Muscle of back (tissue), 13 donors: ENCODE measurements at places on chromosomes 7 and 10. TPM values are rescaled to one million over a fixed set of nuclear protein-coding genes. Genes with fewer than 3 reads are reported as not detected.
A peak's percentile ranks its signal among the peaks of the same experiment; 100 is the strongest.

DNA sequence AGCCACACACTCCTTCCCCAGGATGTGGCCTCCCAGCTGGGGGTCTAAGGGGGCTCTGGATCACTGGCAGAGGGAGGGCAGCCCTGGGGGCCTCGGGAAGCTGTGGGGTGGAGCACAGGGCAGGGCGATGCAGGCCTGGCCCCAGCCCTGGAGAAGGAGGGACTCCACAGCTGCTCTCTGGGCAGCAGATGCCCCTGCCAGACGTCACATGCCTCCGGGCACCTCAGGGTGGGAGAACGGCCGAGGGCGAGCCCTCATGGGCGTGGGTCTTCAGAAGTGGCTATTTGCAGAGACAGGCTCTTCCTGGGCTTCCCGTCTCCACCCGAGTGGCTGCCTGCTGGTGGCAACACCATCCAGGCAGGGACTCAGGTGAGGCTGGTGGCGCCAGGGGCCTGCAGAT is 16.0 kb upstream of the ADGRA1 start:
- DNase-seq, result no peak

The C7orf25 gene
- polyA plus RNA-seq, result 1.5 TPM

DNA sequence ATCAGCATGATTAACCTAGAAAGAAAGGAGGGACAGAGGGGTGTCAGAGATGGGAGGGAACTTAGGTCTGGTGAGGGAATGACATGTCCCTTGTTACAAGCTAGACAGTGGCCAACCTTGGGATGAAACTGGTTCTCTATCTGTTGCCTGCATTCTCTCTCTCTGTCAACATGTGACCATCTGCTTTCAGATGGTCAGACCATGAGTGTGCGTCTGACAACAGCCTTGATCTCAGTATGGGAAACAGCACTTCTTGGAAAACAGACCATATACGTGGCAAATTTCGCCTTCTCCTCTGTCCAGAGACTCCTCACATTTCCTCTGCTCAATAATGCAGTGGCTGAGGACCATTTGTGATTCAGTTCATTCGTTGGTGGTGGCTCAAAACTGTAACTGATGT is 845.9 kb downstream of the TYW1 start:
- DNase-seq, result no peak

The TWNK gene
- 9.8 TPM for polyA plus RNA-seq

DNA sequence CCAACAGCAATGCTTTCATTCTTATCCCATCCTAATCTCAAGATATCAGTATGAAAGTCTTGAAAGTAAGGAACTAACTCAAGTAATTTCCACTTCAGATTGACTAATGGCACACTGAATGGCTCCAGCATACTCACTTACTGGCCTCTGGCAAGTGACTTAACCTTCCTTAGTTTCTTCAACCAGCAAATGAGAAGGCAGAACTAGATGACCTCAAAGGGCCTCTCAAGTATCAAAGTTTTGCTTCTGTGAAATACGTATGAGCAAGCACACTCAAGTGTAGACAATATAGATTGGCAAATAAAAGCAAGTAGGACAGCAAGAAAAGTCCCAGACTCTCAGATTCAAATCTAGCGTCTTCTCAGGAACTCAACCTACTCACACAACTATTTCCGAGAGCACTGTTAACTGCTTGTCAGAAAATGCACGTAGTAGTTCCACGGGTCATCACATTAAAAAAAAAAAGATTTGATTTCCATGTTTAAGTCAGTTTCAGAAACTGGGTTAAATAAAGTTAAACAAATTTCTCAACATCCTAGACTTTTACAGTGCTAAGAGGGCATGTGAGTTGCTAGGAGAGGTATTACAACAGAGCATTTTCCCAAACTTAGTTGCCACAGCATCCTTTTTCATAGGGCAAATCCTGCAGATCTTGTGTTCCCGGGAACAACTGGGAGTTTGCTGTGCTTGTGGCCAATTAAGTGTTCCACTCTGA is 276.9 kb upstream of the KLF14 start:
- DNase-seq, result no peak

DNA sequence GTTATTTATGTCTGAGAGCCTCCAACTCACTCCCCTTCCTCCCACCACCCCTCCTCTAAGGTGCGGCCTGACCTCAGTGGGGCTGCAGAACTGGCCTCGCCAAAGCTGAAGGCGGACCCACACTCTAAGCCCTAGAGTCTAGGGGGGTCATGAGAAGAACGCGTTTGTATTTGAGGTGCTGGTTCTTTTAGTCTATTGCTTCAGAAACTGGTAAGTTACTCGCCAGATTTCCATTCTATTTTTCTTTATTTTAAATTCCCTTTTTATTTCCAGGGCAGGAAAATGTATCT is 357.5 kb downstream of the DNAJB6 start:
- no peak for DNase-seq

DNA sequence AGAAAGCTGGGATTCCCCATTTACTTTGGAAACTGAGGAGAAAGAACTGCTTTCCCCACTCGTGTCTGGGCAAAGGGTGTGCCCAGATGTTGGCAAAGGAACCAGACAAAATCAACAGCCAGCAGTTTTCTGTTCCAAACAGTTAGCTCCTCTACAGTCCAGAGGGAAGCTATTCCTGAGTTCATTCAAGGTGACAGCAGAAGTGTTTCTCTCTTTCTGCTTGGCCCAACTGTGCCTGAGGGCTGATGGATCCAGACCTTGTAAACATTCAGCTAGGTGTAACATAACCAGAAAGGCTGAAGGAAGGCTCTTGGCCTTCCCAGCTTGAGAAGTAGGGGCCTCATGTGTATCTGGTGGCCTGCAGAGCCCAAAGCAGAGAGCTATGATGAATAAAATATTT is 7.0 kb upstream of the ALDH18A1 start:
- DNase-seq, result no peak

GRCh38 chr10:86632009-86632800 is 22.1 kb upstream of the OPN4 start:
- peak; percentile 64 for DNase-seq

GRCh38 chr7:16891338-16891737 is 9.6 kb upstream of the AGR3 start:
- peak; percentile 53 for DNase-seq

DNA sequence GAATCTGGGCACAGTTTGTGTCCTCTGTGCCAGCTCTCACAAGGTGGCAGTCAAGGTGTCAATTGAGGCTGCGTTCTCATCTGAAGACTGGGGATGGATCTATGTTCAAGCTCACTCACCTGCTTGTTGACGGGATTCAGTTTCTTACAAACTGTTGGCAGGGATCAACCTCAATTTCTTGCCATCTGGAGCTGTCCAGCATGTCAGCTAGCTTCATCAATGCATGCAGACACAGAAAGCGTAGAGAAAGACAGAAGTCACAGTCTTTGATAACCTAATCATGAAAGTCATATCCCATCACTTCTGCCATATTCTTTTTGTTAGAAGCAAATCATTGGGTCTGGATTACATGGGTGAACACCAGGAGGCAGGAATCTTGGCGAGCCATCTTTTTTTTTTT is 32.0 kb upstream of the WAPL start:
- no peak for DNase-seq

GRCh38 chr7:98024075-98024474 is 34.1 kb upstream of the OCM2 start:
- DNase-seq, result no peak

The ANLN gene
- 33.0 TPM for polyA plus RNA-seq
